ENCODE measurements at places on chromosomes 16 and 17.
A peak's percentile ranks its signal among the peaks of the same experiment; 100 is the strongest.

DNA sequence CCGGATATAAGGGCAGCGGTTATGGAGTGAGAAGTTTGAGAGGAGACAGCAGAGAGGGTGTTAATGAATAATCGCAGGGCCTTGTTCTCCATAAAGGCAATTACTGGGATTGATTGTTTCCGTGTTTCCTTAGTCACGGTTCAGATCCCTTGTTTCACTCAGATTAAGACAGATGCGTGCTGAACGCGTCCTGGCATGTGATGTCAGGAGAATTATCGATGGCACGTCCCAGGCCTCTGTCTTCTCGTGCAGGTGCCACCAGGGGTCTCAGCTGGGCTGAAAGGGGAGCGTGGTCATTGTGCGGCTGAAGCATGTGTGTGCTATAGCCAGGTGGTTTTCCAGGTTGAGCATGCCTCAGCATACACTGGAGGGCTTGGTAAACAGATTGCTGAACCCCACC is 142.4 kb upstream of the NOL11 start:
- peaks cover 4% of the 10 kb centered on the region for H3K36me3 ChIP-seq
- no peak overlapping the region for H3K27ac ChIP-seq
- DNase-seq = no peak

- no peaks in the 10 kb centered on the region for H3K27me3 ChIP-seq
- no peak overlapping the region for H3K4me3 ChIP-seq
- no peak overlapping the region for H3K27ac ChIP-seq
Measured at GRCh38 chr17:36720131-36720530, 118.7 kb downstream of the MRM1 start.

- H3K36me3 ChIP-seq = no peaks in the 10 kb centered on the region
- no peaks in the 10 kb centered on the region for H3K4me1 ChIP-seq
- H3K27me3 ChIP-seq = peaks cover 6% of the 10 kb centered on the region
- no peak overlapping the region for H3K27ac ChIP-seq
Measured at GRCh38 chr17:36060816-36061215, 3.3 kb upstream of the CCL18 start.

- peak overlapping the region; percentile 83 for H3K27ac ChIP-seq
- H3K4me1 ChIP-seq = peaks cover 21% of the 10 kb centered on the region
- no peaks in the 10 kb centered on the region for H3K27me3 ChIP-seq
- peaks cover 22% of the 10 kb centered on the region for H3K36me3 ChIP-seq
Measured at GRCh38 chr17:44197980-44198720, 1.5 kb downstream of the ATXN7L3 start.

GRCh38 chr16:53966821-53967571 is 263.0 kb downstream of the FTO start:
- H3K36me3 ChIP-seq = no peaks in the 10 kb centered on the region
- no peak overlapping the region for H3K27ac ChIP-seq
- DNase-seq = no peak
- no peak overlapping the region for H3K4me3 ChIP-seq
- H3K27me3 ChIP-seq = no peaks in the 10 kb centered on the region
- no peaks in the 10 kb centered on the region for H3K4me1 ChIP-seq

DNA sequence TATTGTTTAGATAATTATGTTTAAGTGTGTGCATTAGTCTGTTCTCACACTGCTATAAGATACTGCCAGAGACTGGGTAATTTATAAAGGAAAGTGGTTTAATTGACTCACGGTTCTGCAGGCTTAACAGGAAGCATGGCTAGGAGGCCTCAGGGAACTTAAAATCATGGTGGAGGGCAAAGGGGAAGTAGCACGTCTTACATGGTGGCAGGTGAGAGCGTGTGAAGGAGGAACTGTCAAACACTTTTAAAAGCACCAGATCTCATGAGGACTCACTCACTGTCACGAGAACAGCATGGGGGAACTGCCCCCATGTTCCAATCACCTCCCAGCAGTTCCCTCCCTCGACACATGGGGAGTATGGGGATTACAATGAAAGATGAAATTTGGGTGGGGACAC is 203.5 kb upstream of the GOT2 start:
- no peak for DNase-seq
- no peaks in the 10 kb centered on the region for H3K36me3 ChIP-seq
- no peak overlapping the region for H3K4me3 ChIP-seq
- H3K27ac ChIP-seq = no peak overlapping the region
- no peaks in the 10 kb centered on the region for H3K27me3 ChIP-seq

GRCh38 chr17:39325528-39326240 is 75.7 kb downstream of the FBXL20 start:
- no peaks in the 10 kb centered on the region for H3K27me3 ChIP-seq
- peaks cover 4% of the 10 kb centered on the region for H3K36me3 ChIP-seq
- H3K4me3 ChIP-seq = no peak overlapping the region

DNA sequence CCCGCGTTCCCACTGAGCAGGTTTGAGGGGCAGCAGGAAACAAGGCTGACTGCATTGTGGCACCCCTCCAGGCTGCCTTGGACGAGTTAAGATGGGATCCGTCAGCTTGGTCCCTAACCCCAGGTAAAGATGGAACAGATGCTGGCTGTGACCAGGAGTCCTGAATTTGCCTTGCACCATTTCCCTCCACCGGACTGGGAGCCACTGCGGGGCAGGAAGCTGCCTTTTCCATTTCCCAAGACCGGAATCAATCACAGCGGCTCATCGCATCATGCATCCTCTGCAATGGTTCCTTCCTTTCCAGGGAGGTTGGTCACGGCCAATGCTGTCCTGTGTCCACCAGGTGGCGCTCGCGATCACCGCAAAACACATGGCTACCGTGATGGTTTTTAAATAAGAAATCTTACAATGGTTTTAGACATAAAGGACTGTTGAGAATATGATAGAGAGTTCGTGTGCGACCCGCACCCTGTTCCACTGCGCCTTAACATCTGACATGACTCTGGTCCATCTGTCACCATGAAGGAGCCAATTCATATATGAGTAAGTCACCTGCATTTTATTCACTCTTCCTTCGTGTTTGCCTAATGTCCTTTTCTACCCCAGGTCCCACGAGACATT is 6.8 kb upstream of the MEAK7 start:
- H3K27me3 ChIP-seq = no peaks in the 10 kb centered on the region
- peak; percentile 86 for DNase-seq
- H3K4me1 ChIP-seq = peaks cover 64% of the 10 kb centered on the region
- H3K27ac ChIP-seq = no peak overlapping the region

GRCh38 chr16:79395591-79395990 is 204.9 kb downstream of the MAF start:
- H3K27ac ChIP-seq = no peak overlapping the region
- DNase-seq = no peak
- no peak overlapping the region for H3K4me3 ChIP-seq
- no peaks in the 10 kb centered on the region for H3K4me1 ChIP-seq

DNA sequence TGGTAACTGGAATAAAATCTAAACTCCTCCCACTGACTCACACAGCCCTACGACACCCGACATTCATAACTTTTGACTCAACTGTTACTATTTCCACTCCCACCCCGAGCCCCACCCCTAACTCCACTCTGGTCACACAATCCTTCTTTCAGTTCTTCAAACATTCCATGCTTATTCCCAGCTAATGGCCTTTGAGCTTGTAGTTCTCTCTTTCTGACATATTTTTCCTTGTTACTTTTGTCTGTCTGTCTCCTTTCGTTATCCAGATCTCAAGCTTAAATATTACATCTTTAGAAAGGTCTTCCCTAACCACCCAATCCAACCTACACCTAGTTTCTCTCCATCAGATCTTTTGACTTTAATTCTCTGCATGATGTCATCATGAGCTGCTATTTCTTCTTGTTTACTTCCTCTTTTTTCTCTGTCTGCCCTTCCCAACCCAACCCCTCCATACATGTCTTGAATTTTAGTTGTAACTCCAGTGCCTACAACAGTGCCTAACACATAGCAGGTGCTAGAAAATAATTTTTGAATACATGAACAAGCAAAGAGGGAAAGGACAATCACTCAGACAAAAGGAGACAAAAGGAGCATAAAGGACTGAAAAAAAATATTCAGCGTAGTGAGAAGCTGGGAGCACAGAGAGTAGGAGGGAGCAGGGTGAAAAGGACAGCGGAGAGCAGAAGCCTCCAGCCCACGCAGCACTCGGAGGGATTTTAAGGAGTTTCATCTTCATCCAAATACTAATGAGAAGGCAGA is 65.2 kb upstream of the SMIM36 start:
- H3K27ac ChIP-seq = no peak overlapping the region
- DNase-seq = peak; percentile 36
- H3K4me3 ChIP-seq = no peak overlapping the region
- H3K36me3 ChIP-seq = no peaks in the 10 kb centered on the region
- H3K4me1 ChIP-seq = peaks cover 23% of the 10 kb centered on the region
- no peaks in the 10 kb centered on the region for H3K27me3 ChIP-seq

DNA sequence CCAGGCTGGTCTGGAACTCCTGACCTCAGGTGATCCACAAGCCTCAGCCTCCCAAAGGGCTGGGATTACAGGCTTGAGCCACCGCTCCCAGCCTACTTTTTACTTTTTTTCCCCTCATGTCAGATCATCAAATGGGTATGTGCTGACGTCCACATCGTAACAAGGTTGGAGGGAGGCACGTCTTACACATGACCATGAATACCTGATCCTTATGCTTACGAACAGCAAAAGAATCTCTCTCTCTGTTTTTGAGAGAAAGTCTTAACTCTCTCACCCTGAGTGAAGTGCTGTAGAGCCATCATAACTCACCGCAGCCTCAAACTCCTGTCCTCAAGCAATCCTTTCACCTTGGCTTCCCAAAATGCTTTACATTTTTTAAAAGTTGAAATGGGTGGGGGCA is 29.5 kb upstream of the TMEM92 start:
- no peak overlapping the region for H3K4me3 ChIP-seq
- peaks cover 27% of the 10 kb centered on the region for H3K27me3 ChIP-seq
- no peak for DNase-seq
- H3K27ac ChIP-seq = no peak overlapping the region

DNA sequence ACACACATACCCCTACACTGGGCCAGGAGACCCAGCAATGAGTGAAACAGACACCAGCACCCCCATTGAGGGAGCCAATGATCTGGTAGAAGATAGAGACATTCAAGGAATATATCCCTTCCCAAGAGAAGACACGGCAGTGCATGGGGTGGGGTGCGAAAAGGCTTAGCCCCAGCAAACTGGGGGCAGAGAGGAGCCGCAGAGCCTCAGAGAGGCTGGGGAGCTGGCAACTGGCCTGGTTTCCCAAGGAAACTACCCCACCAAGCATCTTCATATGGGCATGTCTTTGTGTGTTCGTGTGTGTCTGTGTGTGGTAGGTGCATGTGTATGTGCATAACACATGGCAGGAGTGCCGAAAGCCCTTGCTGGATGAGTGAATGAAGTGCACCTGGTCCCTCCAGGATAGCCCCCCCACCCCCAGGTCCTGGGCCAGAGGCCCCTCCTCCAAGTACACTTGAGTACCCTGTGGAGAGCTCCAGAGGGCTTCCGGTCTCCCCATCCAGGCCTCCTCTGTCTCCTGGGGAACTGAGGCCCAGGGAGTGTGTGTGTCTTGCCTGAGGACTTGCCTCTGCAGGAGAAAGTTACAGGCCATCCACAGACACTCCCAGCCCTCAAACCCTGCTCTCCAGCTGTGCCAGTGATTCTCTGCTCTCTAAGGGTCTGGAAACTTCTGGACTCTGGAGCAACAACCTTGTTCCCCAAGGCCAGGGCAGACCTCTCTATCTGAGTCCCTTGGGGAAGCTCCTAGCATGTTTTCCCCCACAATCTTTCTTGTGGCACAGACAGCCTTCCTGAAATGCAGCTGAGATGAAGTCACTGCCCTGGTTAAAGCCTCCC is 15.9 kb downstream of the TBX2 start:
- H3K4me3 ChIP-seq = no peak overlapping the region
- H3K27ac ChIP-seq = no peak overlapping the region
- H3K4me1 ChIP-seq = peaks cover 7% of the 10 kb centered on the region
- H3K27me3 ChIP-seq = peaks cover 24% of the 10 kb centered on the region

DNA sequence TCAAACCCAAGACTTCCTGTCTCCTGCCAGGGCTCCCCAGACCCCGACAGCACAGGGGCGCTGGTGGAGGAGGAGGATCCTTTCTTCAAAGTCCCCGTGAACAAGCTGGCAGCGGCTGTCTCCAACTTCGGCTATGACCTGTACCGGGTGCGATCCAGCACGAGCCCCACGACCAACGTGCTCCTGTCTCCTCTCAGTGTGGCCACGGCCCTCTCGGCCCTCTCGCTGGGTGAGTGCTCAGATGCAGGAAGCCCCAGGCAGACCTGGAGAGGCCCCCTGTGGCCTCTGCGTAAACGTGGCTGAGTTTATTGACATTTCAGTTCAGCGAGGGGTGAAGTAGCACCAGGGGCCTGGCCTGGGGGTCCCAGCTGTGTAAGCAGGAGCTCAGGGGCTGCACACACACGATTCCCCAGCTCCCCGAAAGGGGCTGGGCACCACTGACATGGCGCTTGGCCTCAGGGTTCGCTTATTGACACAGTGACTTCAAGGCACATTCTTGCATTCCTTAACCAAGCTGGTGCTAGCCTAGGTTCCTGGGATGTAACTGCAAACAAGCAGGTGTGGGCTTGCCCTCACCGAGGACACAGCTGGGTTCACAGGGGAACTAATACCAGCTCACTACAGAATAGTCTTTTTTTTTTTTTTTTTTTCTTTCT is 8.1 kb downstream of the SERPINF1 start:
- DNase-seq = no peak
- peaks cover 7% of the 10 kb centered on the region for H3K4me1 ChIP-seq
- H3K36me3 ChIP-seq = no peaks in the 10 kb centered on the region
- H3K27ac ChIP-seq = no peak overlapping the region
- H3K4me3 ChIP-seq = no peak overlapping the region

DNA sequence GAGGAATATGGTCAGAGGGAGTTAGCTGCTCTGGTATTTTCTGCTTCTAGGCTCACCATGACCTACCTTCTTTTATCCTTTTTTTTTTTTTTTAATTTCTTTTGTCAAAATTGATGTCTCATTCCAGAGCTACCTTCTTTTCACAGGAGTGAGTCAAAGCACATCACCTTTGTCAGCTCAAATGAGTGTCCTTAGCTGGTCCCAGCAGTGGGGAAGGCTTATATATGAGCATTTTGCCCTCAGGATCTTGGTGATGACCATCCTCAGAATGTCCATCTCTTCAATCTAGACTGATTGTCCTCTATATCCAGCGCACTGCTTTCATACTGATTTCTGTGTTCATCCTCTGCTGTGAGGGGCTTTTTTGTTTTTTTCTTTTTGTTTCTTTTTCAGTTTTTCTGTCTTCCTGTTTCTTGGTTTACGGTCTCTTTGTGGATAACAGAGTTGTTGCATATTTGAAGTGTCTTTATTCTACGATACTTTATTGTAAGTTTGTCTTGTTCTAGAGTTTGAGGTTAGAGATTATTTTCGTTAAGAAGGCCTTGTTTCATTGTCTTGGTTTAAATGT is 24.9 kb downstream of the CBFB start:
- peaks cover 8% of the 10 kb centered on the region for H3K36me3 ChIP-seq
- peak overlapping the region; percentile 32 for H3K27ac ChIP-seq
- H3K4me3 ChIP-seq = peak overlapping the region; percentile 41
- DNase-seq = peak; percentile 25
- H3K27me3 ChIP-seq = no peaks in the 10 kb centered on the region

- no peak overlapping the region for H3K27ac ChIP-seq
- peaks cover 4% of the 10 kb centered on the region for H3K36me3 ChIP-seq
- DNase-seq = no peak
Measured at GRCh38 chr16:15708096-15708495, 58.1 kb downstream of the NDE1 start.

GRCh38 chr16:73888840-73889490 is 407.6 kb upstream of the PSMD7 start:
- no peak overlapping the region for H3K27ac ChIP-seq
- DNase-seq = no peak
- peaks cover 34% of the 10 kb centered on the region for H3K27me3 ChIP-seq
- no peaks in the 10 kb centered on the region for H3K36me3 ChIP-seq

Data from activated naive CD4-positive, alpha-beta T cell treated with anti-CD3 and anti-CD28 coated beads for 36 hours (primary cell).